ENCODE measurements at places on chromosomes 3 and 15.

GRCh38 chr3:136862617-136863322 is 762 bp downstream of the NCK1 start:
- peak; percentile 58 for DNase-seq

GRCh38 chr3:117427081-117427480 is 717.5 kb downstream of the TUSC7 start:
- no peak for DNase-seq

DNA sequence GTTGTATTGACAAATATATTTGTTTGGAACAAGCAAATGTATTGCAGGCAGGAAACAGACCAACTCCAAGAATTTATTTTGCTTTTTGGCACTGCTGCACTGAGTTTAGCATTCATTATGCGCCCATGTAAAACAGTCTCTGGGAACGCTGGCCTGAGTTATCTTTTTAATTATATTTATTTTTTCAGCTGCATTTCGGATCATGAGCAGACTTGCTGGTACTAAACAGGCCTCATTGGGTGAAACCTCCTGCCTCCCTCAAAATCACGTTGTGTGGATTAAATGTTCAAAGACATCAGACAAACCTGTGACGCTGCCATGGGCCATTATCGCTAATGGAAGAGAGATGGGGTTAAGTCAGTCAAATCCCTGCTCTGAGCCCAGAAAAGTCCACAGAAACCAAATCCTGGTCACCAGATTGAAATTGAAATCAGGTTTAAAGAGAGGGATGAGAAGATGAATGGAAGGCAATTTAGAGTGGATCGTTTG is 511.1 kb upstream of the PROK2 start:
- no peak for DNase-seq

- DNase-seq = peak; percentile 98
Measured at GRCh38 chr15:32828507-32829186, 110.8 kb downstream of the GREM1 start.

- no peak for DNase-seq
Measured at GRCh38 chr3:162865466-162865865, 1368.9 kb downstream of the OTOL1 start.

GRCh38 chr3:54853573-54854404 is 74.1 kb downstream of the LRTM1 start:
- DNase-seq = peak; percentile 59

DNA sequence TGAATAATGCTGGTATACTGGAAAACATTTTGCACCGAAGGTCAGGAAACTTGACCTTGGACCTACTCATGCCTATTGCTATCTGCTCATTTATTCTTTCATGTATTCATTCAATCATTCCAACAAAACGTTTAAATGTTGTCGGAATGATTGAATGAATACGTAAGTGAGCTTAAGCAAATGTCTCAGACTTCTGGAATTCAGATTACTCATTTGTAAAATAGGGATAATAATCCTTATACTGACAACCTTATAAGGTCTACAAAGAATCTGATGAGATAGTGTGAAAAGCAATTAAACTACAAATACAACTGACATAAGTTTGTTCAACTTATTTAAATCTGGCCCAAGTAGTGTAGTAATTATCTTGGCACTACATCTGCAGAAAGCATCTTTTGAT is 288.7 kb downstream of the WDR72 start:
- DNase-seq = no peak

- no peak for DNase-seq
Measured at GRCh38 chr15:63231706-63232105, 42.3 kb downstream of the RAB8B start.

- no peak for DNase-seq
Measured at GRCh38 chr15:27782125-27782524, 317.0 kb downstream of the OCA2 start.

Measured in fibroblast of skin of right quadriceps (primary cell).